Activated naive CD8-positive, alpha-beta T cell treated with anti-CD3 and anti-CD28 coated beads for 36 hours (primary cell): ENCODE measurements at places on chromosomes 12 and 14. TPM values are rescaled to one million over a fixed set of nuclear protein-coding genes. Genes with fewer than 3 reads are reported as not detected.

- H3K27me3 ChIP-seq = peaks cover 22% of the 10 kb centered on the region
- H3K4me3 ChIP-seq = no peak overlapping the region
- no peaks in the 10 kb centered on the region for H3K4me1 ChIP-seq
- DNase-seq = no peak
- no peak overlapping the region for H3K27ac ChIP-seq
- H3K36me3 ChIP-seq = no peaks in the 10 kb centered on the region
Observed at GRCh38 chr14:58954901-58955861, 233.3 kb upstream of the DAAM1 start.

Gene GALNT8
- 0.08 TPM for total RNA-seq

Gene HRK
- total RNA-seq = not detected

Gene FGF6
- not detected for total RNA-seq

Gene POTEM
- total RNA-seq = not detected

GRCh38 chr14:60094306-60094897 is 2.7 kb downstream of the PCNX4 start:
- peaks cover 30% of the 10 kb centered on the region for H3K4me1 ChIP-seq
- peaks cover 36% of the 10 kb centered on the region for H3K36me3 ChIP-seq
- H3K4me3 ChIP-seq = peak overlapping the region; percentile 97
- no peaks in the 10 kb centered on the region for H3K27me3 ChIP-seq
- DNase-seq = peak; percentile 22

DNA sequence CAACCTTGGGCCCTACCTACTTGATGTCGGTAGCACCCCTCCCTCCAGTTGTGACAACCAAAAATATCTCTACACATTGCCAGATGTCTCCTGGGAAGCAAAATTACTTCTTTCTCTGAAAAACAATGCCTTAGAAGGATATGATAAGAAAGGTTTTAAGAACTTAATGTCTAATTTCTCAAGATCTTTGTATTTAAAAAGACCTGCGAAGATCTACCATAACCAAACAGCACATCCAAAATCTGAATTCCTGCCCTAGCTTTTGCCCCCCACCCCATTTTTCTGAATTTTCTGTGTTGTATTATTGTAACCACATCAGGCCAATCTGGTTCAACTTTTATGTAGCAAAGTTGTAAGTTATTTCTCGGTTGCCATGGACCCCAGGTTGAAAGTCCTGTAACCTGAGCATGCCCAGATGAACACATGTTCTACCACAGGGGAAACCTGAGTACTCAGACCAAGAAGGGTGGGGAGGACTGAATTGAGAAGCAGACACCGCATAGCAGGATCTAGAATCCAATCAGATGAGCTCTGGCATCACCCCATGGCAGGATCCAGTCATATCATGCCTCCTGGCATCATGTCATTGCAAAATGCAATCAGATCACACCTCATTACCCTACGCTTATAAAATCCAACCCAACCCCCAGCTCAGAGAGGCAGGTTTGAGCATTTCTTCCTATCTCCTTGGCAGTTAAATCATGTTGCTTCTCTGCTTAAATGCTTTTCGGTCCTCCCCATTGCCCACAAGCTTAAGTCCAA is 8.7 kb downstream of the TMEM253 start:
- peaks cover 10% of the 10 kb centered on the region for H3K4me1 ChIP-seq
- H3K4me3 ChIP-seq = no peak overlapping the region
- DNase-seq = no peak

DNA sequence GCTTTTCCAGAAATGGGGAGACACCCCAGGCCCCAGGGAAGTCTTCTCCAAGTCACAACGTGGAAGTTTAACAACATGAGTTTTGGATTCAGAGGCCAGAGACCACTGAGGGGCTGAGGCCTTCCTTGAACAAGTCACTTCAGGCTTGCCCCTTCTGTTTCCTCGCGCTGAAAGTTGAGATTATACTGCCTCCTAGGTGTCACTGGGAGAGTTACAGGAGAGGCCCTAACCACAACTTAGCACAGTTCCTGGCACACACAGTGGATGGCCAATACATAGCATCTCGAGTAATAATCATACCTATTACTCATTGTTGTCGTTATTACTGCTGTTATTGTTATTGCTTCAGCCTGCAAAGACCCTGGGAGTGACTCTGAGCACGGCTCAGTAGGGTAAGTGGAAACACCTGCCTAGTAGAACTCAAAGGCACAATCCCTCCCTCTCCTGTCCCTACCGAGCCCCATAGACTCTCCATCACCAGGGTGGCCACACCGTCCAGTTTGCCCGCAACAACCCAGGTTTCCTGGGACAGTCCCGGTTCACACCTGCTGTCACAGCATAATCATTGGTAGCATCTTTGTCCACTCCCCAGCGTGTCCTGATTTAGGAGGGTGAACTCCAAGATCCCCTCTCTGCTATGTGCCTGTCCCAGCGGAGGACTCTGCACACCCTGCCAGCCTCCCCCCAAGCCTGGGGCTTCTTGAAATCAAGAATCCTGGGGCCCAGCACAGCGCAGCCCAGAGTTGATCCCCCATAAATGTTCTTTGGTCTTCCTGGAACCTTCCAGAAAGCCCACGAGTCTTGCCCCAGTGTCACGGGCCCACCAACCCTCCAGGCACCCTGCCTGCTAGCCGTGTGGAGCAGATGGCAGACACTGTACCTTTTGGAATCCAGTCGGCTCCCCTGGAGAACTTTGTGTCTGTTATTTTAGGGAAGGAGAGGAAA is 85.0 kb downstream of the SYNE3 start:
- peaks cover 3% of the 10 kb centered on the region for H3K4me1 ChIP-seq
- H3K36me3 ChIP-seq = peaks cover 27% of the 10 kb centered on the region

DNA sequence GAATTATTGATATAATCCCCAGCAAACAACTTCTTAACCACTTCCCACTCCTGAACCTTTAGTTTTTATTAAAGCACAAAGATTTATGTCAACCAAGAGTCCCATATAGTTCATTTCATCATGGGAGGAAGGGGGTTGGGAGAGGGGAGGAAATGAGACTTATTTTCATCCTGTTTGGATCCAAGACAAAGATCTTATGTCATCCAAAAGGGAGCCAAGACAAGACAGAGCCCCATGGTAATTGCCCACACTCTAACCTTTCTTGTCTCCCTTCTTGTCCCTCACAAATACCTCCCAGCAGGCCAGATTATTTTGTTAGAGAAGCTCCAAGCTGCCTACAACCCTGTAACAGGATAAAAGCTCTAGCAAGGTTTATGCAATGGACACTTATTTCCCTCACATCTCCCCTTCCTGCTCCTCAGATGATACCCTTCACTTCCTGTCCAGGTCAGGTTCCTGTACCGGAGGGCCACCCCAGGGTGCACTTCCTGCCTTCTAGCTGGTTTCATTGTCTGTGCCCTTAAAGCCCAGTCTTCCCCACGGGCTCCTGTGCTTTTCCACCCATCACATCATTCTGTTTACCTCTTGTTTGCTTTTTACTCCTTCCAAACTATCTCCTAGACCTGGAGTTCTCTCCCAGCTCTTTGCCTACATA is 123.7 kb upstream of the MDM1 start:
- H3K27me3 ChIP-seq = no peaks in the 10 kb centered on the region
- H3K4me1 ChIP-seq = peaks cover 53% of the 10 kb centered on the region
- H3K4me3 ChIP-seq = peak overlapping the region; percentile 5
- peak; percentile 27 for DNase-seq

DNA sequence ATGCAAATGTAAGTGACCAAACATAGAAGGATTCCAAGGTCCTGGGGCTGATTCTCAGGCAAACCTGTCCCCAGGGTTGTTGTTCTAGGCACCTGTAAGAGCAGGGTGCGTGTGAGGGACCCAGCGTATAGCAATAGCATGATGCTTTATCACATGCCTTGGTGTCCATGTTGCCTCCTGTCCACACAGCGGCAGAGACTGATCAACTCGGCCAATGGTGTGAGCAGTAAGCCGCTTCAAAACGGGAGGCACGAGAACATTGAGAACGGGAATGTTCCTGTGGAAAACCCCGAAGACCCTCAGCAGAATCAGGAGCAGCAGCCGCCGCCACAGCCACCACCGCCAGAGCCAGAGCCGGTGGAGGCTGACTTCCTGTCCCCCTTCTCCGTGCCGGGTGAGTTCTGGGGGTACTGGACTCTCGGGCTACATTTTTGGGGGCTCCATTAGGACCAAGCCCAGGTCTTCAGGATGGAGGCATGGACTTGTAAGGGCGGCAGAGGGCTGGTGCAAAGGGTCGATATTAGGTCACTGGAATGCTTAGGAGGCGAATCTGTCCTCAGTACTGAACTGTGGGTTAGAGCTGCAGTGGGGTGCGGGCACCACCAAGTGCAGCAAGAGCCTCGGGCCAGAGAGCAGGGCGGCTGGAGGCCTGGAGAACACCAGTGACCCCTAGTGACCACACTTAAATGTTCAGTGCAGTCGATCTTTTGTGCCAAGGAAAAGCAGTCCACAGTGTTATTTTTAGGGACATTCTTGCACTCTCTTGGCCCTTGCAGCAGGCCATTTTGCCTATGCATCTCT is 57.2 kb upstream of the RIN3 start:
- no peaks in the 10 kb centered on the region for H3K27me3 ChIP-seq
- H3K4me1 ChIP-seq = peaks cover 22% of the 10 kb centered on the region
- no peak overlapping the region for H3K4me3 ChIP-seq
- H3K36me3 ChIP-seq = no peaks in the 10 kb centered on the region

DNA sequence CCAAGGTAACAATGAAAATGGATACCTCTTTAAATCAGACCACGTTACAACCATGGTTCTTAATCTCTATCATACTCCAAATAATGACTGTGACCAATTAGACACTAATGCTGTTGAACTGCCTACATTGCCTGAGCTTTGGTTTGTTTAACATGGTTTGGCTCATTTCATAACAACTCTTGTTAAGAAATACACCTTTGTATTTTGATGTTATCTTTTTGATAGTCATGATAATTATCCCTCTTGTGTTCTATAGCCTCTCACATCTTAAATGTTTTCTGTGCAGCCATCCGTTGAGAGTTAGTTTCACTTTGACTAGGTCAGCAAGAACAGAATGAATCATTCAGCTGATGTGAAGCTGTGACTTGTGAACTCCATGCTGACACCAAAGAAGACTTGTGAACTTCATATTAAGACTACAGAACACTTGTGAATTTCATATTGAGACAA is 75.5 kb upstream of the RERGL start:
- no peak for DNase-seq
- H3K27ac ChIP-seq = no peak overlapping the region
- no peaks in the 10 kb centered on the region for H3K27me3 ChIP-seq
- H3K4me3 ChIP-seq = no peak overlapping the region
- H3K4me1 ChIP-seq = peaks cover 6% of the 10 kb centered on the region

DNA sequence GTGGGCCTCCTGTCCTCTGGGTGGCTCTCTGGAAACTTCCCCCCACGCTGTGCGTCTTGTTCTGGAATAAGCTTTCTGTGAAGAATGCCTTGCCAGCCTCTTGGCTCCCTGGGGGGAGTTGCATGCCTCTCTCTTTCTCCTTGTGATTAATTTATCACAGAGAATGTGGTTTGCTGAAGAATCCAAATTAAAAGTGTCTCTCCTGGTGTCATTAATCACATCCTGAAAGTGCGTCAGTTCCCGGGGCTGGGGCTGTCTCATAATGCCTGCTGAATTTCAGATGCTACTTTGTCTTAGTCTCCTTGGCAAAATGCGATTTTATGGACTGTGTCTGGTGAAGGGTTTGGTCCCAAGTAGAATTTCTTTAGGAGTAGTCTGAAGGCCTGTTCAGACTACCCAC is 787.7 kb upstream of the TMEM132C start:
- no peak overlapping the region for H3K4me3 ChIP-seq
- no peaks in the 10 kb centered on the region for H3K36me3 ChIP-seq
- no peaks in the 10 kb centered on the region for H3K4me1 ChIP-seq
- H3K27me3 ChIP-seq = no peaks in the 10 kb centered on the region
- H3K27ac ChIP-seq = no peak overlapping the region
